ENCODE measurements at places on chromosomes 7 and 10.

- no peak for DNase-seq
Measured at GRCh38 chr7:46387646-46388045, 466.6 kb upstream of the IGFBP3 start.

DNA sequence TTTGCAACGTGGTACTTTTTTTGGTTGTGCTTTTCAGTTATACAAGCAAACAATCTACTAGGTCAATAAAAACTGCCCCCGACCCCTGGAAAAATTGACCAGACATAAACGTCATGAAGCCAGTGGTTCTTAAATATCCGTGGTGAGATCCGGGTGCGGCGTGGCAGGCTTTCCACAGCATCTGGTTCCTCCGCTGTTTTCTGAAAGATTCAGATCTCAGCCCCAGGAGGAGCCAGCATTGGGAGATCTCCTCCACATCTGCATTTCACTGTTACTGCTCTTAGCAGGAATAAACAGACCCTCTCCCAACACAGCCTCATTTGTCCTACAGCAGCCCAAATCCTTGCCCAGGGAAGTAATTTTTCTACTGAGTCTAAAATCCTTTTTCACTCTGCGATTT is 664.3 kb upstream of the FOXK1 start:
- DNase-seq: no peak

DNA sequence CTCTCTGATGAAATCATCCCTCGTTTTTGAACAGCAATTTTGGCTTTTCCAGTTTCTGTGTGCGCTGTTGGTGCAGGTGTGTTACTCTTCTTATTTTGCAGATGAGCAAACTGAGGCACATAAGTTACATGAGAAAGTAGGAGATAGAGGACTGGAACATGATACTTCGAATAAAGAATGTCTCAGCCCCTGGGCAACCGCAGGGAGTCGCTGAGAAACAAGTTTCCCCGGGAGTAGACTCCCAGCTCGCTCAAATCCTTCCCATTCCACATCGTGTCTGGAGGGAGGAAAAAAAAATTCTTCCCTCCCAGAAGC is 18.0 kb downstream of the MXI1 start:
- no peak for DNase-seq

- no peak for DNase-seq
Measured at GRCh38 chr10:48653944-48654698, 30.6 kb upstream of the WDFY4 start.

Data from stimulated activated CD8-positive, alpha-beta memory T cell treated with anti-CD3 and anti-CD28 coated beads, Interleukin-7, amount 100 ng/mL, for 1 hour (primary cell).